Epithelial cell of prostate (primary cell): ENCODE measurements at places on chromosomes 4 and X.

GRCh38 chr4:36610628-36611027 lies 329.2 kb downstream of the DTHD1 start:
- no peak for DNase-seq

GRCh38 chr4:15653864-15654592 lies 1.1 kb downstream of the FBXL5 start:
- DNase-seq: no peak

GRCh38 chr4:14386196-14386595 lies 616.1 kb upstream of the CPEB2 start:
- no peak for DNase-seq

GRCh38 chrX:108090491-108091263 lies 665 bp downstream of the PSMD10 start:
- DNase-seq: no peak

DNA sequence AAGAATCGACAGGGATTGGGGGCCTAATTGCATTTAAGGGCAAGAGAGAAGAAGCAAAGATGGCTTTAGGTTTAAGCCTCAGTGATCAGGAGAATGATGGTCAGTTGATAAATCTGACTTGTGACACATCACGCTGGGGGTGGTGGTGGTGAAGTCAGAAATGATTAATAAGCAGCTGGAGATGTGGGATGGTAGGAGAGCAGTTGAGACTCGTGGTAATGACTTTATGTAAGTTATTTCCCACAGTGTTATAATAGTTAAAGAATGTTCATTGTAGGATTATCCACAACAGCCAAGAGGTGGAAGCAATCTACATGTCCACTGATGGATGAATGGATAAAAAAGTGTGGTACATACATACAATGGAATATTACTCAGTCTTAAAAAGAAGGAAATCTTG lies 178.9 kb upstream of the GPC4 start:
- DNase-seq: peak; percentile 20

GRCh38 chrX:103442536-103442901 lies 66.2 kb downstream of the BEX3 start:
- DNase-seq: peak; percentile 41

DNA sequence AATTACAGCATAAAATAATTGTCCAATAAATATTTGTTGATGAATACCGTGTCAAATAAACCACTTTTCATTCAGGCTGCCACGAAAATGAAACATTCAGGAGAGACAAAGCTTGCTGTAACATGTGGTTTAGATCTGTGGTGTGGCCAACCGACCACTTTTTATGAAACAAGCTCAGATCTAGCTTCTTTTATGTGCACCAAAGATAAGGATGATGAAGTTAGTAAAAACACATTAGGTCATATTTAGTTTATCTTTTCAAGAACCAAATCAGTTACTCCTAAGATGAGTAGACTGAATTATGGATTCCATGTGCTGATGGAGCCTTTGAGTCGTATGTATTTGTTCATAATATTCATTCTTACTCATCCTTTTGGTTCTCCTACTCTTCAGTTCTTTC lies 35.8 kb downstream of the STOX2 start:
- DNase-seq: no peak

DNA sequence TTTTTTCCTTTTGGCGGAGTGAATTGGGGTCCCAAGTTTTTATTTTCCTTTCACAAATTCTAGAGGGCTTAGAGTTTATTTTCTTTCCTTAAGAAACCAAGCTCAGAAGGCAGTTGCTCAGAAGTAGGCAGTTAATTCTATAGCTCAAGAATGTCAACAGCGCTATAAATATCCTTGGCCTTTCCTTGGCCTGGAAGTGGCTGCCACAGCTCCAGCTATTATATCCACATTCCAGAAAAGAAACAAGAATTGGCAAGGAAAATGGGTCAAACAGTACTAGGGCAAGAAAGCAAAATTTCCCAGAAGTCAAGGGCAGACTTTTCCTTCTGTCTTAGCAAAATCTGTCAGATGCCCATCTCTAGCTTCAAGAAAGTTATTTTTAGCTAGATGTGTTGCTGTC lies 31.0 kb downstream of the SLC10A6 start:
- no peak for DNase-seq

GRCh38 chr4:151599863-151600262 lies 160.9 kb downstream of the GATB start:
- no peak for DNase-seq

DNA sequence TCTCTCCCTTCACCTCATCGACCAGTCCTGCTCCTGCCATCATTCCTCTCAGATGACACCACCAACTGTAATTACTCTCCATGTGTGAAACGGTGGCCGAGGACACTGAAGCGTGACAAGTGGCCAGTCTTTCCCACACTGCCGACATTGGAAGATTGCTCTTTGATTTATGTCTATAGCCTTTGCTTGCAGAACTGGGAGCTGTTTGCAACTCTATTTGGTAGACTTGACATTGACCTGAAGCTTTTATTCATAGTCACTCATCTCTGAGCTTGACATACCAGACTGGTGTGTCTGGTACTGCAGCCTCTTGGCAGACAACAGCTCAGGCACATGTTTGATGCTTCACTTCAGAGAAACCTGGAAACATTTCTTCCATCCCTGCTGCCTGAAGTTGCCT lies 121.8 kb upstream of the GALNT7 start:
- no peak for DNase-seq

GRCh38 chr4:127732623-127733328 lies 2.6 kb downstream of the SLC25A31 start:
- DNase-seq: no peak

- DNase-seq: no peak
These were observed 6.2 kb downstream of the PLAC8 start for GRCh38 chr4:83108101-83108861.

- no peak for DNase-seq
These were observed 66.3 kb downstream of the TSC22D3 start for GRCh38 chrX:107709266-107709806.

- no peak for DNase-seq
These were observed 235.2 kb upstream of the ANKRD50 start for GRCh38 chr4:124947622-124948265.

DNA sequence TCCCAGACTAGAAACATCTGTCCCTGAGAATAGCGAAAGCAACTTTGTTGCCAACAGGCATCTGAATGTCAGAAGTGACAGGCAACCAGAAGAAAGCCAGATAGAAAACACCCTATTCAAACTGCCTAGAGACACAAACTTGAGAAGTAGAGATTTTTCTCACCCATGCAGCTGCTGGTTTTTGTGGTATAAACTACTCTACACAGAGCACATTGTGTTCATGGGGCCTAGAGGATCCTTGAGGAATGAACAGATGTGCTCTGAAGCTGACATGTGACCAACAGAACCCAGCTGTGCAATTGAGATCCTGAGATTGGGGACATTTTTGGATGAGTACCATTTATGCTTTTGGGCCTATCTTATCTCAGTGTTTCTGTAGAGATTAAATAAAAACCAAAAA lies 63.6 kb upstream of the NRK start:
- no peak for DNase-seq

DNA sequence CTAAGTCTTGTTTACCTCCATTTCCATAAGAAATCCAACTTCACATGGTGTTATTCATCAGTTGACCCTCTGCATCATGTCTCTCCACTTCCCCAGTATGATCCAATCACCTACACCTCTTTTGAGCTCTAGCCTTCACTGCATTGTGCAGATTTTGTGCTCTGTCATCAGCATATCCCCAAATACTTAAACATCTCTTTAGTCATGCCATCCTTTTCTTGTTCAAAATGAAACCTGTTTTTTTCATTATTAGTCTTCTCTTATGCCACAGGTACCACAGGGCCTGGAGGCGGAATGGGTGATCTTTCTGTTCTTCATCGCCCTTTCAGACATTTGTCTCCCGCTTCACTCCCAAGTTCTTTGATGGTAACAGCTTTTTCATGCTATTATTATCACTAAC lies 382.7 kb upstream of the GALNTL6 start:
- no peak for DNase-seq

- no peak for DNase-seq
These were observed 852 bp upstream of the WDR44 start for GRCh38 chrX:118345045-118345463.

- DNase-seq: no peak
These were observed 14.9 kb downstream of the RASL11B start for GRCh38 chr4:52877036-52877435.

GRCh38 chr4:15885422-15885821 lies 53.1 kb downstream of the FGFBP1 start:
- no peak for DNase-seq

DNA sequence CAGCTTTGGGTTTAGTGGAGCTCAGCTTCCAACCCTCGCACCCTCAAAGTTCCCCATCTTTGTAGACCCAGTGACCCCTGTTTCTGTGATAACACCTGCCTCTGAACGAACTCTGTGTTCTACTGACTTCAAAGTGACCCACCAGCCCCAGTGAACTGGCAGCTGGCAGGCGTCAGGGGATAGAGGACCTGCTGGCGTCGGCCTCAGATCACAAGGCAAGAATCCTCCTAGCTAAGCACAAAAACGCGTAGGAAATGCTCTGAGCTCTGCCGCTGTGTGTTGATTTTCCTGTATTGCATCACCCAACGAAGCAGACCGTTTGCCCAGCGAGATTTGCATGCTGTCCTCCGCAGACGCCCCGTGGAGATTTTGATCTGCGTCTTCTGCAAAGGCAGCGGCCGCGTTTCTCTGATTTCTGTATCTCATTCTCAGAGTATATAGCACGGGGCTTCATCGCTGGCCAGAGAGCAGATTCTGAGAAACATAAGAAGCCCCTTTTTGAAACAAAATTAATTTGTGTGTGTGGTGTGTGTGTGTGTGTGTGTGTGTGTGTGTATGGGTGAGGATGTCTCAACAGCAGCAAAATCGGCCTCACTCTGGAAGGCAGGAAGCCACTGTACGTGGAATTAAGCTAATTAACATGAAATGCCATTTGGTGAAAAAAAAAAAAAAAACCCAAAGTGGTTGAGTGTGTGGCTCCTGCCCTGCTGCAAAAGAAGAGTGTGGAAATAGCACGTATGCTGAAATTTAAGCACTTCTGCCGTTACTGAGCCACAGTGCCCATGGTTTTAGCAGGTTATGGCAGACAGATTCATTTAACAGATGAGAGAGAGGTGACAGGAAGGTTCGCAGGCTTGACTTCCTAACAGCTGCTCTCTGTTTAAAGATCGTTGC lies 29.2 kb upstream of the ASMTL start:
- DNase-seq: peak; percentile 2

GRCh38 chrX:39519030-39519488 lies 578.7 kb downstream of the BCOR start:
- DNase-seq: no peak

GRCh38 chr4:11866391-11866790 lies 437.7 kb upstream of the HS3ST1 start:
- DNase-seq: no peak

DNA sequence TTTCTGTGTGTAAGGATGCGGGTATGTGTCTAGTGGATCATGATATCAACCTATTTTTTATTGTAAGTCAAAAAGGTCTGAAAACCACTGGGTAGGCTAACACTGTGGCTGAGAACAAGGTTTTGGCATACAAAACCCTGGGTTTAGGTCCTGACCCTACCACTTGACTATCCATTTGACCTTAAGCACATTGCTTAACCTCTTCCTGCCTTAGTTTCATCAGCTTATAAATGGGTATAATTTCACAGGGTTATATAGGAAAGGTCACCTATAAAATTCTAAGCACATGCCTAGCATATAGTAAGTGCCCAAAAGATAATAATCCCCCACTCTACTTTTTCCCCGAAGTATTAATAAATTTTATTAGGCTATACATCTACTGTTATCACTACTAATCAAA lies 263.0 kb downstream of the UNC5C start:
- DNase-seq: no peak

DNA sequence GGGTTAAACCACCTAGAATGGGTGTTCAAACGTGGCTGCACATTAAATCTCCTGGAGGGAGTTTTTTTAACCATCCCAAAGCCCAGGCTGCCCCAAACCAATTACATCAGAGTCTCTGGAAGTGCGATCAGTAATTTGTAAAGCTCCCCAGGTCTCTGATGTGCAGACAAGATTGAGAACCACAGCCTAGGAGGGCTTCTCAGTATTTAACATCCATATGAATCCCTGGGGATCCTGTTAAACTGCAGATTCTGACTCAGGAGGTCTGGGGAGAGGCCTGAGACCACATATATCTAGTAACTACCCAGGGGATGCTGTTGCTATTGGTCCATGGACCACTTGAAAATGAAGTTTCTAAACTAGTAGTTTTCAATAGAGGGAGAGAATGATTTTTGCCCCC lies 42.6 kb downstream of the SMPX start:
- DNase-seq: no peak

- DNase-seq: no peak
These were observed 117.3 kb downstream of the SYNPO2 start for GRCh38 chr4:119005928-119006460.

DNA sequence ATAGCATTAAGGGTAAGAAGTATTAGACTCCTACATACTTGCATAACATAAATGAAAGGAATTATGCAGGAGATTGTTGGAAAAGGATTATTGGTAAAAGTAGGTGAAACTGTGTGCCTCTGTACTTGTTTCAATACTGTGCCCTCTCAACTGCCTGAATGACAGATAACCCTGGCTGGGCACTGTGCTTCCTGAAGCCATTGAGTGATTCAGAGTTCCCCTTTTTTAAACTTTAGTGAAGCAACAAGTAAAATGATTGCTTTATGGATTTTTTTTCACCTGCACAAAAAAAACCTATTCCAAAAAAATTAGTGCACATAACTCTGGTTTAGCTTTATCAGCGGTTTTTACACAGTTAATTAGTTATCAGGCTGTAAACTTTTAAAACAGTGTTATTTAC lies 204.8 kb downstream of the TRAM1L1 start:
- DNase-seq: no peak

GRCh38 chr4:12028258-12028657 lies 599.6 kb upstream of the HS3ST1 start:
- no peak for DNase-seq

GRCh38 chr4:108168671-108169523 lies at the start of gene LEF1:
TSS of gene LEF1 (minus strand) at chr4:108168932. CDS start at chr4:108167767, 1,165 bp downstream.
- peak; percentile 14 for DNase-seq

DNA sequence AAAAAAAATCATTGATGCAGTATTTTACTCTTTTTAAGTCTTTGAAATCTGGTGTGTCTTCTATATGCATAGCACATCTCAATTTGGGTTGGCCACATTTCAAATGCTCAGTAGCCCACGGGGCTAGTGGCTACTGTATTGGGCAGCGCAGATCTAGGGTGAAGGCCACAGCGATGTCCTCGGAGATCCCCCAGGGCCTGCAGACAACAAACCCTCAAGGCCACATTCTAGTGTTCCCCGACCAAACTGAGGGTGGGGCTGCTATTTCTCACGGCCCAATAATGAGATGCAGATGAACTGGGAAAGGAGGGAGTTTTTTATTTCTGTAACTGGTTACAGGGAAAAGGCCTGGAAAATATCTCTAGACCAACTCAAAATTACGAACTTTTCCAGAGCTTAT lies 23.6 kb downstream of the NYX start:
- no peak for DNase-seq

- no peak for DNase-seq
These were observed 36.0 kb downstream of the CCNG2 start for GRCh38 chr4:77193046-77193445.
